ENCODE measurements at places on chromosomes 4 and X.

DNA sequence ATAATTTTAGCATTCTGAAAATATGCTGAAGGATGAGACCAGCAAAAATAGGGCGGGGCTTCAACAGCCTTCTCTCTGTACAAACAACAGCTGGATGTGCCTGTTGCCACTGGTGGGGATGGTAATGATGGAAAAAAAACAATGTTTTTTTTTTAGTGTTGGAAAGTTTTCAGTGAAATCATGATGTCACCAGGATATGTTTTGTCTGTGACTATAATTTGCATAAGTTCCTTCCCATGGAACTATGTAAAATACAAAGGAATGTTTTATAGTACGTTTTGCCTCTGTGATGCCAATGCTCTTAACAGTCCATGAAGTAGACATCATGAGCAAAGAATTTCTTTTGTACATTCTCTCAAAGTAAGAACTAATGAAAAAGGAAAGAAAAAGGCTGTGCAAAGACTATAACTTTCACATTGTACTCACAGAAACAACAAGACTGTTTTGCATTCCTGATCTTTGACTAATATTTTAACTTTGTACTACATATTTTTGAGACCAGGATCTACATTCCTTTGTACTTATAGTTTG is 589.7 kb downstream of the SPRY1 start:
- DNase-seq, result no peak

DNA sequence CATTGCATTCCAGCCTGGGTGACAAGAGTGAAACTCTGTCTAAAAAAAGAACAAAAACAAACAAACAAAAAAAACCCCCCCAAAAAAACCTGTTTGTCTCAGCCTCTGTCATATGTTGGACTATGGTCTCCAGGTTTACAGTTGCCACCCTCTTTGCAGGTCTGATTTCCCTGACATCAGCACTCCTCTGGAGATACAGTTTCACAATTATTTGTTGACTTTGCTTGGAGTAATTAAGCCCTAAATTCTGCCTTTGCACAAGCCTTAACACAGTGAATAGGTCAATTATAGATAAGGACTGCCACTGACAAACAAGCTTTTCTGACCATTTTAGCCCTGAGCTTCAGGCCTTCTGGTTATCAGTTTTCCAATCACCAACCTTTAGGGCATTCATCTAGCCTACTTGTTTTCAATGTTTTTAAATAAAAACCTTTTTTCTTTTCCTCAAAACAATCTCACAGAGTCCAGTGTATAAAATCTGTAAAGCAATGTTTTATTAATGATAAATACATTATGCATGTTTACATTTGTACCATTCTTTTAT is 20.4 kb upstream of the MAPK10 start:
- no peak for DNase-seq

DNA sequence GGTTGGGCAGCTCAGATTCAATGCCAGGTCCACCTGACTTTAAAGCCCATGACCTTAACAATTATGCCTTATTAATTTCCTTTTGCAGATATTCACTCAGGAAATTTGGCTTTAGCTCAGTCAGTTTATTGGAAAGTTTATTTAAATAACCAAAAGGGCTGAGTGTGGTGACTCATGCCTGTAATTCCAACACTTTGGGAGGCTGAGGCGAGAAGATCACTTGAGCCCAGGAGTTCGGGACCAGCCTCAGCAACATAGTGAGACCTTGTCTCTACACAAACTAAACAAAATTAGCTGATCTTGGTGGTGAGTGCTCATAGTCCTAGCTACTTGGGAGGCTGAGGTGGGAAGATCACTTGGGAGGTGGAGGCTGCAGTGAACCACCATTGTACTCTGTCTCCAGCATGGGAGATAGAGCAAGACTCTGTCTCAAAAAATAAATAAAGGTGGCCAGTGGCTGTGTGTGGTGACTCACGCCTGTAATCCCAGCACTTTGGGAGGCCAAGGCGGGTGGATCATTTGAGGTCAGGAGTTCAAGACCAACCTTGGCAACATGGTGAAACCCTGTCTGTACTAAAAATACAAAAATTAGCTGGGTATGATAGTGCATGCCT is 43.3 kb downstream of the RHOH start:
- no peak for DNase-seq

- DNase-seq, result no peak
Measured at GRCh38 chr4:21593671-21594001, 354.9 kb downstream of the KCNIP4 start.

GRCh38 chr4:101136373-101137370 is 210.7 kb downstream of the PPP3CA start:
- no peak for DNase-seq

GRCh38 chrX:103367502-103367901 is 8.8 kb upstream of the BEX3 start:
- DNase-seq, result no peak

DNA sequence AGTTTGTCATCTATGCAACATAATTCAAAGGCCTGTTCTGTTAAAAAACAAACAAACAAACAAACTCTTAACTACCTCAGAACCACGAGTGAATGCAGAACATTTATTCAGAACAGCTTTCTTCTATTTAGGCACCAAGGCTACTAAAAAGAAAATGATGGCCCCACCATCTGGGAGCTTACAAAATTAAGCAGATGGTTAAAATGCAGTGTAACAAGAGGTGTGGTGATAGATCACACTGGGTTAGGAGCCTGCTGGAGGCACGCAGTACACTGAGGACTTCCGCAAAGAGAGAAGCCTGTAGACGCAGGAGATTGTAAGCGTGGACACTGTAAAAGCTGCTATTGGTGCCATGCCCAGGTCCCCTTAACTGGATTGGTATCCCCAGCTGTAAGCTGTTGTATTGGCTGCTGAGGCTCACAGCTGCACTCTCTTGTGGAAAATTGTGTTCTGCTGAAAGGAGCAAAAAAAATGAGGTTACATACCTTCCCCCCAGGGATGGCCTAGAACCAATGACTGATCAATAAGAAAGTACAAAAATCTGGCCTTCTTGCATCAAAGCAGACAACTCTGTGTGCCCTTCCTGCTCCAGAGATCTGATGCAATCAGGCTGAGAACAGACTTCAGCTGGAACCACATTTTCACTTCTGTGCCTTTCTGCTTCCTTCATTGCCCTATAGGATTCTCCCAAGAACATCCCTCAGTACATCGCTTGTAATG is 60.0 kb downstream of the SHROOM3 start:
- DNase-seq, result no peak

GRCh38 chrX:98398542-98398941 is 1514.8 kb downstream of the RPA4 start:
- DNase-seq, result no peak

DNA sequence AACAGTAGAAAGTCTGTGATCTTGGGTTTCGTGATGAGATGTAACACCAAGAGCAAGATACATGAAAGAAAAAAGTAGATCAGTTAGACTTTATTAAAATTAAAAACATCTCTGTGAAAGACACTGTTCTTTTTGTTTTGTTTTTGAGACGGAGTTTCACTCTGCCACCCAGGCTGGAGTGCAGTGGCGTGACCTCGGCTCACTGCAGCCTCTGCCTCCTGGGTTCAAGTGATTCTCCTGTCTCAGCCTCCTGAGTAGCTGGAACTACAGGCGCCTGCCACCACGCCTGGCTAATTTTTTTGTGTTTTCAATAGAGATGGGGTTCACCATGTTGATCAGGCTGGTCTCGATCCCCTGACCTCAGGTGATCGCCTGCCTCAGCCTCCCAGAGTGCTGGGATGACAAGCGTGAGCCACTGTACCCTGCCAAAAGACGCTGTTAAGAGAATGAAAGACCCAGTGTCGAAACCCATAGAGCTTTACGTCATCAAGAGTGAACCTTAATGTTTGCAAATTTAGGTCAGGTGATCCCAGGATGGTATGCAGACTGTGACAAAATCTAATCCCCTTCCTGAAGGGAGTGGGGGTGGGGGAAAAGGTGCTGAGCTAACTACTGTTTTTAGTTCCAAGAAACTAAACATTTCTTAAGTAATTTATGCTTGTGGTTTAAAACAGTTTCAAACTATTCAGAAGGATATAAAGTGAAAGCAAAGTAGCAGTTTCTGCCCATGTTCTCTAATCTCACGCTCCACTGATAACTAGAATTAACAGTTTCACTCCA is 8.0 kb downstream of the OFD1 start:
- no peak for DNase-seq

- no peak for DNase-seq
Measured at GRCh38 chr4:82293304-82293703, 80.5 kb downstream of the HNRNPD start.

DNA sequence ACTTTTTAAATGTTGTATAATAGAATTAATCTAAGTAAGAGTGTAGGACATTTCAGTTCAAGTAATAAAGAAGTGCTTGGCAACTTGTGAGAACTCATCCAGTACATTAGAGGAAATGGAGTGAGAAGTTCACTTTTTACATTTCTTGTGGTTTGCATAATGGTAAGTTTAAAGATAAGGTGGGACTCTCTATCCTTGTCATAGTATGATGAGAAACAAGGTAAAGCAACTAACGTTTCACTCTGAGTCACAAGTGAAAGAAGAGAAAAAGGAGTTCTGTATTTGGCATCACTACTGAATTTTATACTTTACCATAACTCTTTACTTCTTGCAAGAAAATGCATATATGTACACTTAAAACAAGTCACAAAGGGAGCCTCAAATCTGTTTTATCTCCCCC is 219.4 kb downstream of the SLC4A4 start:
- no peak for DNase-seq

GRCh38 chrX:1111601-1112300 is 100.7 kb downstream of the CRLF2 start:
- no peak for DNase-seq

DNA sequence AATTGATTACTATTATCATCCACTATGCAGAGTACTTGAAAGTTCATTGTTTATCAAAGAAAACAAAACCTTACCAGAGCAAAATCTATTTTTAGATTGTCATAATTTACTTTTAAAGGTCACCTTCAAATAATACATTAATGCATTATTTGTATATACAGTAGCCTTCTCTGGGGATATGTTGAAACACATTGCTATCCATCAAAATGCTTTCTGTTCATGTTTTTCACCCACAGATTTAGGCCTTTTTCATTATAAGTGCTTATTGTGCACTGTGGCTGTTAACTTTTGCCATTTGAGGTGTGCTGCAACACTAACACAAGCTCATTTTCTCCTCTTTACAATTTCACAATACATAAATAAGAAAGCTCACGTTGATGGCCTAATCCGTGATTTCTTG is 74.1 kb upstream of the ANKRD50 start:
- DNase-seq, result no peak

DNA sequence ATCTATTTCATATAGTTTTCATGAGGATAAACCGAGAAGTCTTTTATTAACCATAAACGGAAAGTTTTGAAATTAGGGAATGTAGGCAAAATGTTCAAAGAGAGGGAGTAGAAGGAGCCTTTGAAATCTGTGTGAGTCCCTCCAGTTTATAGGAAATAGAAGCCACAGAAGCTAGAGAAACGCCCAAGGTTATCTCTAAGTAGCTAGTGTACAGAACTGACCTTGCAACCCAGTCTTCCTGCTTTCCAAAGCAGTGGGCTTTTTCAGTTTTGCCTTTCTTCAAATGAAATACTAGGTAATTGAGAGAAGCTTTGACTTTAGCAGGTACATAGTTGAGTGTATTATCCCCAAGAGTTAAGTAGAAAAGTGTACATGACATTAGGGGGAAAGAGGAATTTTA is 39.4 kb downstream of the STIM2 start:
- no peak for DNase-seq

- no peak for DNase-seq
Measured at GRCh38 chr4:123804196-123804721, 407.7 kb downstream of the SPRY1 start.

GRCh38 chr4:168154546-168155277 is 62.4 kb downstream of the ANXA10 start:
- DNase-seq, result no peak

DNA sequence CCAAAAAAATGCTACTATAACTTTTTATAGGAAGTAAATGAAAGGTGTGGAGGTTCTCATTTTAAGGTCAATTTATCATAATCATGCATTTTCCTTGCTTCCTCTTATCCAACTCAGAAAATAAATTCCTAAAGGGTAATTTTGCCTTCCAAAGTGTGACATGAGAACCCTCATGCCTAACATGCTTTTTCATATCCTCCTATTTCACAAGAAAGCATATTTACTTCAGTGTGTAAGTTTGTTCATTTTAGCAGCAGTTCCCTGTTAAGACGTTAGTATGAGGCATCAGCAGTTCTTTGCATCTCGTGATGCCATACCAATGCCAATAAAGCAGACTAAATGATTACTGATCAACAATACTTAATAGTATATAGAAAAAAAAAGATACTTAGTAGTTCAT is 18.4 kb downstream of the WDFY3 start:
- no peak for DNase-seq

DNA sequence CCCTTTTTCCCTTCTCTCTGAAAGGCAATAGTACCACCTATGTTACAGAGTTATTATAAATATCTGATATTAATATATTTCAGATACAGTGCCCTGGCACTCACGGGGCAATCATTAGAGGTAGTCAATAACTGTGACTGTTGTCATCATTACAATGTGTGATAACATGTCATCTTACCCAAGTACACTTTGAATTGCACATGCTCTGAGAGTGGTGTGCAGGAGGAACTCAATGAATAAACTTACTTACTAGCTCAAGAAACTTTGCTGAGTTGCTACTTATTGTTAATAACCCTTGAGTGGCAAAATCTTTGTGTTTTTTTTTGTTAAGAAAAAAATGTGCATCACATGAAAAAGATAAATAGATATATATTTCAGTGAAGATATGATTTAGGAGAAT is 275.1 kb upstream of the RASGEF1B start:
- DNase-seq, result no peak

GRCh38 chr4:107896158-107896645 is 35.1 kb upstream of the CYP2U1 start:
- no peak for DNase-seq

GRCh38 chrX:134741746-134742145 is 83.5 kb upstream of the PLAC1 start:
- DNase-seq, result no peak

DNA sequence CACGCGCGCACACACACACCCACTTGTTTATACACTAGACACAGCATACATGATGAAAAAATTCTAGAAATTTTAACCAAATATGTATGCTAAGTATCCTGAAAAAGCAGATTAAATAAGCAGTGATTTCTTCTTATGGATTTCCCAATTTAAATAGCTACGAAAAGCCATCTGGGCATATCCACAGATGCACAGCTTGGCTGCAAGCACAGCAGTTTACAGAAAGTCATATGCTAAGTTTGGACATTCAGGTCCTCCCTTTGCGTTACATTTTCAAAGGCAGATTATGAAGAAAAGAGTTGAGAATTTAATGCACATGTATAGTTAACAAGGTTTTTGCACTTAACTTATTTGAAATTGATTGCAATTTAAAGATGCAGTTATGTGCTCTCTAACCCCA is 542.2 kb upstream of the EPHA5 start:
- no peak for DNase-seq

- no peak for DNase-seq
Measured at GRCh38 chr4:140308366-140309123, 64.9 kb upstream of the SCOC start.

All from cerebellar nuclear complex (tissue), 1 donor.